ENCODE measurements at places on chromosomes 13 and 19.

GRCh38 chr19:2719920-2720776 lies 1.0 kb downstream of the DIRAS1 start:
- no peak for DNase-seq

DNA sequence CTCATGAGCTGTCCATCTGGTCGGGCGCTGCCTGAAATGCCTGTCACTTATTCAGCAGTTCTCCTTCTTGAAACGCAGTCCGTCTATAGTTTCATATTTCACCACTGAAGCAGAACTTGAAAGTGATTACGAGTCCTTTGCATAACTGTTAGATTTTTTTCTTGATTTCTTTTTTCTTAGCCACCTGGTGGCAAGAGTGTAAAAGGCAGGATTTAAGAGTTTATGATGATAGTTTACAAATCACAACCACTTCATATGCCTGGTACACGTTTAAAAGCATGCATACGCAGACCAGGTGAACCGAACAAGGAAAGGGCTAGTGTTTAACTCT lies 45.8 kb downstream of the GGACT start:
- DNase-seq = no peak

GRCh38 chr19:38035515-38036495 lies 128.8 kb downstream of the SIPA1L3 start:
- DNase-seq = no peak

DNA sequence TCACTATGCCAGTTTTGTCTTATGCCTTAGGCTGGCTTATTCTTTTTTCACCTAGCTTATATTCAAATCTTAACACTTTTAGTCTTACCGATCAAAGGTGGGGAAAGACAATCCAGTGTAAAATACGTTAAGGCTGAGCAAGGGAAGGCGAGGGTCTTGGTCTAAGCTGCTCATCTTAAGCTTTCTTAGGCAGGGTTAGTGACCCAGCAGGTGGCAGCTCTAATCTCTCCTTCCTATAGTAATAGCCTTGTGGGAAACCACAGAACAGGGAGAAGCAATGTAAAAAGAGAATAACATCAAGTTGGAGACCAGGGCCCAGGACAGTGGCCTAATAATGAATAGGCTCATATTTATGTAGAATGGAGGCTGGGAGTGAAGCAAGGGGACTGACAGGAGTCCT lies 45.9 kb downstream of the COG3 start:
- DNase-seq = no peak

GRCh38 chr19:5387472-5387871 lies 46.9 kb upstream of the PTPRS start:
- DNase-seq = no peak

- DNase-seq = no peak
Observed at GRCh38 chr13:67932991-67933390, 702.9 kb upstream of the PCDH9 start.

DNA sequence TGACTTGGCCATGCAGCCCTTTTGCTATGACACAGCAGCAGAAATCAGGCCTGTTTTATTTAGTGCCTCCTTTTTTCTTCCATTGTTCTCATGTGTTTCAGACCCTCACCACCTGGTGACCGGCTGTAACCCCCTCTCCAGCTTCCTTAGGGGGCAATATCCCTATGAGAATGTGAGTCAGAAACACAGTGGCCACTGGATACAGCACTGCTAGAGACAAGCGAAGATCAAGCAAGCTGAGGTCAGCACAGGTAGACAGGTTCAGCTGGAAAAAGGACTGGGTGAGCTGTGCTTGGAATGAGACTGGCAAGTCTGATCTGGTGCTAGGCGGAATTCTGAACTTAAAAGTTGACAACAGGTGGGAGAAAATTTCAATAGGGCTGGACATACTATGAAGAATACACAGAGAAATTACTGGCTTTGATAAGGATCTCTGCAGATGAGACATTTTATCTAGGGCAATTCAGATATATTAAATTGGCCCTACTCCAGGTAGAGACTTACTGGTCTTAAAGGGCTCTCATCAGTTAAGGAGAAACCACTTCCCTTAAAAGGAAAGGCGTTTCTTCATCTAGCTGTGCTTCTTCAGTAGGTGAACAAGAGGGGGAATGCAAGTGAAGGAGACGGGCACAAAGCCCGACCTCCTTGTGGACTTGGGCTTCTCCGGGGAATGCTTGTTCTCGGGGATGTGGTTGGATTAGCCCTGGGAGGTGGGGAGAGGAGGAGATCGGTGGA lies 83.3 kb downstream of the ERCC5 start:
- no peak for DNase-seq

DNA sequence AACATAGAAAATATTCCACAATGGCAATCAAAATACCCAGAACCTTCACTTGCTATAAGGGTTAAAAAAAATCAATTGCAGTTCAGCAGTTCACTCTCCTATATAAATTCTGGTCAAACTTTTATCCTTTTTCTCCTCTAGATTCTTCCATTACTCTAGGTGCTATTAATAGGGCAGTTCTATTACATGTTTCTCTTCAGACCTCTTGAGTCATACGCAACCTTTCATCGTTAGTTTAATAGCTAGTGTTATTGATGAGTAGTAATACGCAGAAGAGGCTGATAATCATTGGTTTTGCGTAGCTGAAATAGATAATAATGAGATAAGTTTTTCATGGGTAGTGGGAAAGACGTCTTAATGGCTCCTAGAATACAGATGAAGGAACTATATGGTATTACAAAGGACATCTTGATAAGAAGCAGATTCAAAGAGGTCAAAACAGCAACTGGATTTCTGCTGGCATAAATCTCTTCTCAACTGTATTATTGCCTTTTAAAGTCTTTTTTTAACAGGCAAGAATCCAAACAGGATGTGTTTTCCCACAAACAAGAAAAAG lies 118.3 kb upstream of the STARD13 start:
- no peak for DNase-seq

GRCh38 chr13:109436055-109436622 lies 350.2 kb downstream of the IRS2 start:
- no peak for DNase-seq

DNA sequence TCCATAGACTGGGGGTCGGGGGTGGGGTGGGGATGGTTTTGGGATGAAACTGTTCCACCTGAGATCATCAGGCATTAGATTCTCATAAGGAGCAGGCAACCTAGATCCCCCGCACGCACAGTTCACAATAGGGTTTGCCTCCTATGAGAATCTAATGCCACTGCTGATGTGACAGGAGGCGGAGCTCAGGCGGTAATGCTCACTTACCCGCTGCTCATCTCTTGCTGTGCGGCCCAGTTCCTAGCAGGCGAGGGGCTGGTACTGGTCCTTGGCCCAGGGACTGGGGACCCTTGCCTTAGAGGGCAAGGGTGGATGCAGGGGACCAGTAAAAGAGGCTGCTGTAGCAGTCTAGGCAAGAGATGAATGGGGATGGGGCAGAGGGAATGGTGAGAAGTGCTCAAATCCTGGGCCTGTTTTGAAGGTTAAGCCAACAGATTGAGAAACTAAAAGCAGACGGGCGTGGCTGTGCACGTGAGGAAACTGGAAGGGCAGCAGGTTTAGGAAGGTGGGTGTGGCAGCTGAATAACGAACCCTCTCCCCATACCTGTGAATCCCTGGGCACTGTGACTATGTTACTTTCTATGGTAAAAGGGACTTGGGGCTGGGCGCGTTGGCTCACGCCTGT lies 1.5 kb upstream of the ERICH4 start:
- DNase-seq = no peak

- DNase-seq = no peak
Observed at GRCh38 chr13:50126263-50126992, 111.2 kb downstream of the KCNRG start.

GRCh38 chr13:35028338-35028867 lies 86.3 kb downstream of the NBEA start:
- no peak for DNase-seq

Measured in T follicular helper cell (primary cell).